ENCODE measurements at places on chromosomes 6 and 20.
A peak's percentile ranks its signal among the peaks of the same experiment; 100 is the strongest.

DNA sequence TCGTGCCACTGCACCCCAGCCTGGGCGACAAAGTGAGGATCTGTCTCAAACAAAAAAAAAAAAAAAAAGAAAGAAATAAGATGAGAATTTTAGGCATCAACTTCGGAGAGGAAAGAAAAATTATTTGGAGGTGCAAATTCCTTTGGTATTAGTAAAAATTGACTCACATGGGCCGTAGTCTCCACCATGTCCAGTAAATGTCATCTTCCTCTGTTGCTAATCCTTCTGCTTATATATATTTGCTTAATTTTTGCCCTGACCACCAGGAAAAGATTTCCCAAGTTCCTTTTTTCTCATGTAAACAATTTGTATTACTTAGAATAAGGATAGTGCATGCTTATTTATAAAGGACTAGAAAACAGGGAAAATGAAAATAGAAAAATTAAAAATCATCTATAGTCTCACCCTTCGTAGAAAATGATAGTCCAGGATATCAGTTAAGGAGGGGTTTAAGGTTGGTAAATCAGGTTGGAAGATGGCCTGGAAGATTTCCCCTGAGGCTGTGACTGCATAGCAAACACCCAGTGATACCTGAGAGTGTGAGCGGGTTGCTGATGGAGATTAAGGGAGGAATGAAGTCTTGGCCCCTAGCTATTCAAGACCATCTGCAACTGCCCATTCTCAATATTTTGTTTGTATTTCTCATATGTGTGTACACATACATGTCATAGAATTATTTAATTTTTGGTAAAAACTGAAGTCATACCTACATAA, 240.8 kb downstream of the ZNF217 start:
- DNase-seq, result no peak

- no peak for DNase-seq
Observed at GRCh38 chr6:133681891-133682290, 207.0 kb upstream of the TCF21 start.

GRCh38 chr20:20409331-20409730, 41.4 kb downstream of the INSM1 start:
- no peak for DNase-seq

- DNase-seq, result peak; percentile 70
Observed at GRCh38 chr6:47440719-47441118, 36.9 kb upstream of the CD2AP start.

- DNase-seq, result no peak
Observed at GRCh38 chr6:127092466-127092865, 26.0 kb upstream of the RSPO3 start.

- peak; percentile 68 for DNase-seq
Observed at GRCh38 chr6:4936681-4937041, 67.2 kb downstream of the RPP40 start.

DNA sequence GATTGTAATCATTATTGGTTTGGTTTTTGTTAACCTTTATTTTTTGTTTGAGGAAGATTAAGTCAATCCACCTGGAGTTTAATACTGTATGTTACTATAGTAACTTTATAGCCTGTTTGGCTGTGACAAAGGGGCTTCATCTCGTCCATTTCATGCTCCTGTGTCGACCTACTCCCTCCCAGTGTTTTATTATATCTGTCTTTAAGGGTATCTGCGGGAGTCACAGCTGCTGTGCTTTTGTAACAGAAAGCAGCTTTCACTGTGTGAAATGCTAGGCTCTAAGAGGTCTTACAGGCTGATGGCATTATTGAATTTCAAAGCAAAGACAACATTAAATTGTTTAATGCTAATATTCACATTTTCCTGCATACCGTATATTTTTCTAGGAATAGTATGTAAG, 698.0 kb upstream of the POU3F2 start:
- no peak for DNase-seq

DNA sequence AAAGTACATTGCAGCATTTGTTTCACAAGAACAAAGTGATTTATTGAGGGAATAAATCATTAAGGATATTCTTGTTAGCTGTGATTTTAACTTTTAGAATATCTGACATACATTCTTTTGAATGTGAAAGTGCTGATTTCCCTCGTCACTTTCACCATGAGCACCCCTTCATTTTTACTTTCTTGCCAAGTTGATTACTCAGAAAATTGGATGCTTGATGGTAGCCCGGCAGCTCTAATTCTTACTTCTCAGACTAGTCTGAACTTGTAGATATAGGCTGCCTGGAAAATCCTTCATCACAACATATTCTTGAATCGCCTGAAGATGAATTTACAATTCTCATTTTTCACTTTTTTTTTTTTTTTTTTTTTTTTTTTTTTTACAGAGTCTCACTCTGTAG, 147.1 kb upstream of the SMLR1 start:
- no peak for DNase-seq

DNA sequence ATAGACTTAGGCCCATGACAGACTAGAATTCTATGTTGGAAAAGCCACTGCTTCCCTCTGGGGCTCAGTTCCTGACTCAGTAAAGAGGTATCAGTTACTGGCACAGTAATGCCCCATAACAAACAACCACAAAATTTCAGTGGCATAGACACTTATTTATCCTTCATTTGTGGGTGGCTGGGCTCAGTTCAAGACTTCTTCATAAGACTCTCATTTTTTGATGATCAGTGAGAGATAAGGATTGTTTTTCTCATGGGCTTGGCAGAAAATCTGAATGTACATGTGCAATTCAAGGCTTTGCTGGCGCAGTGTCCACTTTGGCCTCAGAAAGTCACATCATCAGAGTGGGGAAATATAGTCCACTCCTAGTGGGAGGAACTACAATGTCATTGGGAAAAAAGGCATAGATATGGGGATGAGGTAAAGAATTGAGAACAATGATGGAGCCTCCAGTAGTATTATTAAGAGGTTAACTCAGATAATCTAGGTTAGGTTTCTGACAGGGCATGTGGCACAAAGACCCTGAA, 384.6 kb upstream of the FLRT3 start:
- DNase-seq, result no peak

DNA sequence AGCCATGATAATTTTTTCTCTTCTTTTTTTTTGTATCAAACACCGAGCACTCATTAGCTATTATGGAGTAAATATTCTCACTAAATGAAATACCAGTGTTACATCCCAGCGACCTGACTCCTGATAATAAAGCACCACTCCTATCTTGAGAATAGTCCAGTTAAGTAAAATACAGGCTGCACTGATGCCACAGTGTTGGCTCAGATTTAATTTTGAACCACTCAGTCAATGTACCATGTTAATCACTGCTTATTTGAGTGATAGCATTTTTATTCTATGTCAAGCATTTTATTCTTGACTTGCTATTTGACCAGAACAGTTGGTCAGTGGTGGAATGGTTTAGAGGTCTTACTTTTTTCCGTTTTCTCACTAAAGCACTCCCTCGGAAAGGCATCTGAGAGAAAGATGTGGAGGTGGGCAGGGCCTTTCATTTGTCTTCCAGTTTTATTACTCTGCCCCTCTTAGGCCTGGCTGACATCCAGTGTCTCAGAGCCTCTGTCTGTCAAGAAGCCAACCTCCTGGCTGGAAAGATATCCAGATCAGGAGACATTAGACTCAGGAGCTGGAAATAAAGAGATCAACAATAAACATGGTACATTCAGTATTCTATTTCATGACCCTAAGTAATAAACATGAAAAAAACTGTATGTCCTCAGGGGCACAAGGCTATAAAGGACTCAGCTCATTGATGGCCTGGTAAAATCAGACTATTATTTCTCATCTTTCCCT, 457.8 kb downstream of the EPM2A start:
- no peak for DNase-seq

DNA sequence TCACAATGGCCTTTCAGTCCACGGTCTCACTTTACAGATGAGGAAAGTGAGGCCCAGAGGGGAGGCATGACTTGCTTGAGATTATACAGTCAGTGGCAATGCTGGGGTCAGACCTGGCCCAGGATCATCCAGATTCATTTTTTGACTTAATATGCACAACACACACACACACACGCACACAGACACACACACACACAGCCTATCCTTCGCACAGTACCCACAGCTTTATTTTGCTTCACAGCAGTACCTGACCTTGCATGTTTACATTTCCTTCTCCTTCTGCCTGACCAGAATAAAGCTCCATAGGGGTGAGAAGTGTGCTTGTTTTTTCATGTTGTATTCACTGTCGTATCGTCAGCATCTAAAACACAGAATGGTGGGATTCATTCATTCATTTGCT, 79.8 kb downstream of the VEGFA start:
- no peak for DNase-seq

- no peak for DNase-seq
Observed at GRCh38 chr6:42771741-42772100, 10.1 kb upstream of the BICRAL start.

- no peak for DNase-seq
Observed at GRCh38 chr6:96795481-96795880, 41.8 kb downstream of the GPR63 start.

DNA sequence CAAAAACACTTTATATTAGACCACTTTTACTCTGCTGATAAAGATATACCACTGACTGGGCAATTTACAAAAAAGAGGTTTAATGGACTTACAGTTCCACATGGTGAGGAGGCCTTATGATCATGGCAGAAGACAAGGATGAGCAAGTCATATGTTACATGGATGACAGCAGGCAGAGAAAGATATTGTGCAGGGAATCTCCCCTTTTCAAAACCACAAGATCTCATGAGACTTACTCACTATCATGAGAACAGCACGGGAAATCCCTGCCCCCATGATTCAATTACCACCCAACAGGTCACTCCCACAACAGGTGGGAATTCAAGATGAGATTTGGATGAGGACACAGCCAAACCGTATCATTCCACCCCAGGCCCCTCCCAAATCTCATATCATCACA, 1383.8 kb upstream of the MAP3K7 start:
- DNase-seq, result no peak

- DNase-seq, result no peak
Observed at GRCh38 chr6:54193560-54193959, 82.3 kb downstream of the MLIP start.

GRCh38 chr20:22449188-22449973, 135.0 kb downstream of the FOXA2 start:
- peak; percentile 70 for DNase-seq

Measured in pons (tissue), 1 donor.